ENCODE measurements at places on chromosomes 2 and 18.

- no peak for DNase-seq
These were observed at the start of gene KIF1A for GRCh38 chr2:240819858-240820606. Gene KIF1A, minus strand, starts transcription at chr2:240820219. Its CDS starts 22,467 bp downstream, at chr2:240797752.

- no peak for DNase-seq
These were observed 11.3 kb upstream of the MALL start for GRCh38 chr2:110126906-110127305.

GRCh38 chr18:5969355-5969988 lies 74.2 kb upstream of the TMEM200C start:
- no peak for DNase-seq

- no peak for DNase-seq
These were observed 463.7 kb upstream of the DSEL start for GRCh38 chr18:67980241-67980640.

- DNase-seq, result no peak
These were observed 134.3 kb downstream of the THADA start for GRCh38 chr2:43461453-43462073.

GRCh38 chr2:132760405-132760804 lies 90.4 kb upstream of the LYPD1 start:
- no peak for DNase-seq

DNA sequence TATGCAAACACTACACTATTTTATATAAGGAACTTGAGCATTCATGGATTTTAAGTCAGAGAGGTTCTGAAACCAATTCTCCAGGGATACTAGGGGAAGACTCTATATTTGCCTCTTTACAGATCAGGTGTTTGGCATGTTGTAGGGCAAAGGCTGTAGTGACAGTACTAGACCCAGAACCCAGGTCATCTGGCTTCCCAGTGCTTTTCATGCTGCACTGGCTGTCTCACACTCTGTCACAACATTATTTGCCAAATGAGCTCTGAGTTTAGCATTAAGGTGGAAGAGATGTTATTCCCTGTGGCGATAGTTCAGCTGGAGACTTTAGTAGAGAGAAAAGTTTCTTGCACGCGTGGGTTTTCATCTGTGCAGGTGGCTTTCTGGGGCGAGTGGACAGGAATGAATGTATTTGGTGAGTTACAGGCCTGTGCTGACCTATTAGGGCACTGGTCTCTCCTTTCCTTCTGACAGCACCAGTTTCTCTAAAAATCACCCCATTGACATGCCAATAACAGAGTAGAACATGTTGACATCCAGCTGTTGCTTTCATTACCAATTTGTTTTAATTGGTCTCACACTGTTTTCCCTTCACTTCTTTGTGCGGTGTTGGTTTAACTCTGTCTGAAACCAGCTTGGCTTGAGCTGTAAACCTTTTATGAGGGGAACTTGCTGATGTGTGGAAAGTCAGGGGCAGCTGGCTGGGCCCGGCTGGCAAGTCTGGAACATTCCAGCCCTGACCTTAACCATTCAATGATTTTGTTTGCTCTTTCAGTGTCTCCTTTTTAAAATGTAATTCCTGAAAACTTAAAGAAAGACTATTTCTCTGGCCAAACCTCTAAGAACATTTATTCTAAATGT lies 643.0 kb upstream of the FAM98A start:
- DNase-seq, result no peak

DNA sequence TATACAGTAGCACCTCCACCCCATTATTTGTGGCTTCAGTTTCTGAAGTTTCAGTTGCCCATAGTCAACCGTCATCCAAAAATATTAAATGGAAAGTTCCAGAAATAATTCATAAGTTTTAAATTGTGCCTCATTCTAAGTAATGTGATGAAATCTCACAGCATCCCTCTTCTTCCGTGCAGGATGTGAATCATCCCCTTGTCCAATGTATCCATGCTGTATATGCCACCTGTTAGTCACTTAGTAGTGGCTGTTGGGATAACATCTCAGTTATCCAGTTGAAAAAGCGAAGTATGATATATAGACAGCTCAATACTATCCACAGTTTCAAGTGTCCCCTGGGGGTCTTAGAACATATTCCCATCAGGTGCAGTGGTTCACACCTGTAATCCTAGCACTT lies 119.1 kb upstream of the OTX1 start:
- no peak for DNase-seq

GRCh38 chr2:71256421-71256820 lies 29.5 kb upstream of the PAIP2B start:
- no peak for DNase-seq

DNA sequence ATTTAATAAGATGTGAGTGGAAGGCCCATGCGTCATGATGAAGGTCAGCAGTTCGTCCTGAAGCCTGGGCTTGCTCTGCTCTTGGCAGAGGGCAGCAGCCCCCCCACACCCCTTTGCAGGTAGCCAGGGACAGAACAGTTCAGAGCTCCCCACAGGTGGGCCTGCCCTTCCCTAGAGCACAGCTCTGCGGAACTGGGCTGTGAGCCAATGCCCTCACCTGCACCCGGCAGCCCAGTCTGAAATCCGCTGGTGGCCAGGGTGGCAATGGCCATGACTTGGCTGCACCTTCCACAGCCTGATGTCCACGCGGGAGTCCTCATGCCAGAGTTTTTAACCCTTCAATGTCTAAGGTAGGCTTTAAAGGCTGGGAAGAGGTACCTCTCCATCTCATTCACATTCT lies 136.7 kb downstream of the ACKR3 start:
- no peak for DNase-seq

DNA sequence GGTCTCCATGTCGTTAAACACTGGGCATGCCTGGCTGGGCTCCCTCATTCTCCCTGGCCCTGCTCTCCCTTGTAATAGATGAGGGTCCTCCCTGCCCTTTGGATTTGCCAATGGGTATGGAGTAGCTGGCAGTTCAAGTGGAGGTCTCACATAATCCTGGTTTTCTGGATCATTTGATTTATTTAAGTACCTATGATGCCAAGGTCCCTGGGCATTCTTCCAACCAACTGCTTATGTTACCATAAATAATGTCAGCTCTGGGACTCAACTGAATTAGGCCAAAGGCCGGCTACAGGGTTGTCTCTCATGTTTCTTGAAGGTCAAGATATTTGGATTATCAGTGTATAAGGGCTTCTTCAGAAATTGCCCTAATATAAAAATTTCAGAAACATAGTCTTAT lies 104.9 kb upstream of the LYPD6 start:
- DNase-seq, result no peak

- DNase-seq, result no peak
These were observed 64.8 kb upstream of the GALNT5 start for GRCh38 chr2:157192445-157193423.
